Upper lobe of right lung (tissue), 1 donor: ENCODE measurements at places on chromosomes 2 and 18. TPM values are rescaled to one million over a fixed set of nuclear protein-coding genes. Genes with fewer than 3 reads are reported as not detected.

The ATOH8 gene
- 93.6 TPM for total RNA-seq

The GEN1 gene
- 7.0 TPM for total RNA-seq

GRCh38 chr18:579238-579637 lies 942 bp upstream of the CETN1 start:
- no peak for DNase-seq
- H3K36me3 ChIP-seq, result no peaks in the 10 kb centered on the region
- no peaks in the 10 kb centered on the region for H3K4me1 ChIP-seq

- no peaks in the 10 kb centered on the region for H3K4me1 ChIP-seq
- no peak overlapping the region for H3K4me3 ChIP-seq
- H3K27ac ChIP-seq, result no peak overlapping the region
- no peaks in the 10 kb centered on the region for H3K36me3 ChIP-seq
- H3K27me3 ChIP-seq, result no peaks in the 10 kb centered on the region
These were observed 181.3 kb downstream of the TMX3 start for GRCh38 chr18:68533641-68534040.

- H3K27ac ChIP-seq, result no peak overlapping the region
- H3K4me3 ChIP-seq, result no peak overlapping the region
- H3K27me3 ChIP-seq, result no peaks in the 10 kb centered on the region
- H3K36me3 ChIP-seq, result no peaks in the 10 kb centered on the region
- H3K4me1 ChIP-seq, result no peaks in the 10 kb centered on the region
These were observed 239.0 kb upstream of the KLHL29 start for GRCh38 chr2:23146011-23146410.

GRCh38 chr2:45275242-45275805 lies 266.1 kb upstream of the SIX2 start:
- H3K27me3 ChIP-seq, result no peaks in the 10 kb centered on the region
- no peak for DNase-seq
- no peak overlapping the region for H3K27ac ChIP-seq

DNA sequence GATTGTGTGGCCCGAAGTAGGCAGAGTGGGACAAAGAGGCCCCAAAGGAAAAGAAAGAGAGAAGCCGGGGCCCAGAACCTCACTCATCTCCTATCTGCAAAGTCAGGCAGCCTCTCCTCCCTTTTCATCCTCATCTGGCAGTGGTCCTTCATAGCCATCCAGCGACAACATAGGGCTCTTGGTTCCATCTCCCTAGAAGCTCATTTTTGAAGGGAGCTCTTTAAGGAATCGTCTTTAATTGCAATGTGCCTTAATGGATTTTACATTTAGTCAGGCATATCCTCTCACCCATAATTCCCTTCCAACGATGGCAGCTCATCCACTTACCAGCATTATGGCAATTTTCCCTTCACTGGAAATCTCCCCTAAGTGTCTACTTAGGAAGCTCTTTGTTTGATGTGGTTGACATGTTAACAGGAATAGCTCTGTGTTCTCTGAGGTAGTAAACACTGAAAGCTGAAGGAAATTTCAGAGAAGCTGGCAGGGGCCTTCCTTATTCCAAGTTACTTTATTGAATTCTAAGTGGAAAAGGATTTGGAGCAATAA lies 780.6 kb downstream of the TSN start:
- no peaks in the 10 kb centered on the region for H3K4me1 ChIP-seq
- no peaks in the 10 kb centered on the region for H3K27me3 ChIP-seq
- DNase-seq, result no peak
- no peaks in the 10 kb centered on the region for H3K36me3 ChIP-seq

- no peaks in the 10 kb centered on the region for H3K4me1 ChIP-seq
- no peaks in the 10 kb centered on the region for H3K36me3 ChIP-seq
These were observed 57.1 kb downstream of the ADCYAP1 start for GRCh38 chr18:961644-962355.

DNA sequence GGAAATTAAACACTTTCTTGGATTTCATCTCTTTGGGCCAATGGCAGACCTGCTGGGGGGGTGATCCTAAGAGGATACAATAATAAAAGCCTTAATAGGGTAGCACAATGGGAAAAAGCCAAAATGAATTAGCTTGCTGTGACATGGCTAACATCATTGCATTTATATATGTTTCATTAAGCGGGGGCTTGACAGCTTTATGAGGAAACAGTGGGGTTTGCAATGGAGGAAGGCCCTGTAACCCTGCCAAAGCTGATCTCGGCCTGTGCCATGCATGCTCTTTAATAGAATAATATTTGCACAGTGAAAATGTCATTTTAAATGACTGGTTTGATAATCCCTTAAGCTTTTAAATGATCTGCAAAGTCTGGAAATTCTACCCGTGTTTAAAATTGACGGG lies 291.5 kb downstream of the SLC4A3 start:
- no peaks in the 10 kb centered on the region for H3K36me3 ChIP-seq
- H3K27ac ChIP-seq, result no peak overlapping the region
- DNase-seq, result no peak
- no peaks in the 10 kb centered on the region for H3K27me3 ChIP-seq
- H3K4me3 ChIP-seq, result no peak overlapping the region

DNA sequence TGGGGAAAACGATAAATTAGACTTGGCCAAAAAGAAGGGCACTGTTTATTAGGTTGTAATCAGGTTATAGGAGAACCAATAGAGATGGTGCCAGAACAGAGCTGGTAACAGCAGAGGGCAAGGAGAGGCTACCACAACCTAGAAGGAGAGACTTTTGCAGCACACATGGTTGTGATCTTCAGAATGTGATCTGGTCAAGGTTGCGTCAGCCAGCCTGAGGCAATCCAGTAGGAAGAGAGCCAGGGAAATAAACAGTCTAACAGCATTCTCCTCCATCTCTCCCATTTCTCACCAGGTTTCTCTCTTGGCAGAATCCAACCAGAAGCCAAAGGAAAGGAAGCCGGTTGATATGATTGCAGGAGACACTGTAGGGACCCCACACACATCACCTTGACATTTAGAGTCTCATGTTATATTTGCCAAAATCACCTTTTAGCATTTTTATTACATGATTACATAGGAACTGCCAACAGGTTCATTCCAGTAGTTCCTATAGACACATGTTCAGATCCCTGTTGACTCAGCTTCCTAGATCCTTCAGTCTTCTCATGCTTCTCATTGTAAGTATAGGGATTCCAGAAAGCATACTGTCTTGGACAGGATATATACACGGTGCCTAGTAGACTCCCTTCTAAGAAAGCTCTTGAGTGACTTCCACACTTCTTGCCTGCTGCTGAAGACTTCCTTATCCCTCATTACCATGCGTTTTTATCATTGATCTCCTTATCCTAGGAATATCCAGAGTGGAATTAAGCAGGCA lies 17.6 kb upstream of the SPATS2L start:
- H3K36me3 ChIP-seq, result no peaks in the 10 kb centered on the region
- H3K27ac ChIP-seq, result no peak overlapping the region
- no peaks in the 10 kb centered on the region for H3K4me1 ChIP-seq

DNA sequence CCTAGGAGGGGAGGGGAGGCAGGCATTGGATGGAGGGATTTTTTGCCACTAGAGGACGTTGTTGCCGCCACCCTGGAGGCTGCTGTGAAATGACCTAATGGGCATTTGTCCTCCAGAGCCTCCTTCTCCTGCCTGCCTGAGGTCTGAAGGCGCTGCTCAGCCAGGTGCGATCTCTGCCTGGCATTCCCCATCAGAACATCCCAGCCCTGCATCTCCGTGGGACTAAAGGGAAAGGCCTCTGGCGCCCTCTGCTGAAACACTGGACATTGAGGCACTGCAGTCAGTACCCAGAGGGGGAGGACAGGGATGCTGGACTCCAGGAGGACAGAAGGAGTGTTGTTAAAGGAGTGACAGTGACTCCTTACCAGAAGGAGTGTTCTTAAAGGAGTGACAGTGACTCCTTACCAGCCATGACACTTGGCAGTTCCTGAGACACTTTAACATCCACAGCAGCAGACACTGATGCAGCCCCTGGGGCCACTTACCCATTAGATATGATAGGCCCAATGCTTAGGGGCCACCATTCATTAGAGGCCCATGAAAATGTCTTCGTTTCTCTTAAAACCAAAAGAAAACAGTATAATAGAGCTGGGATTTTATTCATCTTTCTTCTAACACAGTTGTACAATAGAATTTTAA lies 17.0 kb downstream of the THNSL2 start:
- DNase-seq, result no peak
- no peak overlapping the region for H3K4me3 ChIP-seq
- H3K4me1 ChIP-seq, result no peaks in the 10 kb centered on the region

DNA sequence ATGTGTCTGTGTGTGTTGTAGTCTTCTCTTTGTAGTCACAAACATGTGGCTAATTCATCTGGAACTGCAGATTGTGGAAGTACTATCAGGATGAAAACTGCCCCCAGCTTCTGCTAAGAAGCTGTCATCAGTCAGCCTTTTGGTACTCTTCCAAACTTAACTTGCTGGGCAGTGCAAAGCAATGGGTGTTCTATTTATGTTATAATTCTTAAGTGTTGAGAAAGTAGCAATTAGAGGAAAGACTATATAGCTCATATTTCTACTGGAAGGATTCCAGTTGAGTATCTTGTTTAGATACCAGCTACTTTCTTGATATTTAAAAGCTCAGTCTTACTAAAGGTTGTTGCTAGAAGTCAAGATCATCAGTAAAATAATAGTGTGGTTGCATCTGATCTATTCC lies 52.1 kb downstream of the SLC38A11 start:
- no peaks in the 10 kb centered on the region for H3K27me3 ChIP-seq
- no peaks in the 10 kb centered on the region for H3K36me3 ChIP-seq
- no peak for DNase-seq
- H3K4me3 ChIP-seq, result no peak overlapping the region
- H3K27ac ChIP-seq, result no peak overlapping the region

GRCh38 chr2:55245411-55245810 lies 12.9 kb downstream of the RPS27A start:
- no peak overlapping the region for H3K4me3 ChIP-seq
- no peak for DNase-seq
- no peak overlapping the region for H3K27ac ChIP-seq
- H3K36me3 ChIP-seq, result peaks cover 68% of the 10 kb centered on the region
- no peaks in the 10 kb centered on the region for H3K4me1 ChIP-seq
- H3K27me3 ChIP-seq, result no peaks in the 10 kb centered on the region

GRCh38 chr2:170932948-170933347 lies 3.9 kb downstream of the GORASP2 start:
- H3K27me3 ChIP-seq, result no peaks in the 10 kb centered on the region
- H3K4me3 ChIP-seq, result no peak overlapping the region
- peaks cover 27% of the 10 kb centered on the region for H3K4me1 ChIP-seq
- peaks cover 20% of the 10 kb centered on the region for H3K36me3 ChIP-seq
- H3K27ac ChIP-seq, result no peak overlapping the region
